Stimulated activated naive CD4-positive, alpha-beta T cell treated with Interleukin-2 at 50 U/mL for 16 hours (primary cell): ENCODE measurements at places on chromosomes 7 and 10.

DNA sequence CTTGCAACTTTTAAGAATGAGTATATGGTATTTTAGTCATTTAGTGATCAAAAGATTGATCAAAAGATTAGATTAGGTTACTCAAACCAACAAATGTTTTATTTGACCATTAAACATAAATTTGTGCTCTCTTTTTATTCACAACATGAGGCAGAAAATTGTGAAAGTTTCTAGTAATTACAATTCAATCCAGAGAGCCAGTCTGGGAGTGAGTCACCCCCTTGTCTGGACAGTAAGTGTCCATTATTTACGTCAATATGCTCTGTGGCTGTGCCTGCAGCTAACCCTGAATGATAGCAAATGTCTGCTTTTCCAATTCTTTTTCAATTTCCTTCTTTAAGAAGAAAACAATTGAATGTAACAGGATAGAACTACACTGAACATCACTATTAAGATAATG, 27.9 kb downstream of the GNG11 start:
- DNase-seq = no peak

- no peak for DNase-seq
These were observed 9.2 kb downstream of the MKX start for GRCh38 chr10:27736396-27736795.

DNA sequence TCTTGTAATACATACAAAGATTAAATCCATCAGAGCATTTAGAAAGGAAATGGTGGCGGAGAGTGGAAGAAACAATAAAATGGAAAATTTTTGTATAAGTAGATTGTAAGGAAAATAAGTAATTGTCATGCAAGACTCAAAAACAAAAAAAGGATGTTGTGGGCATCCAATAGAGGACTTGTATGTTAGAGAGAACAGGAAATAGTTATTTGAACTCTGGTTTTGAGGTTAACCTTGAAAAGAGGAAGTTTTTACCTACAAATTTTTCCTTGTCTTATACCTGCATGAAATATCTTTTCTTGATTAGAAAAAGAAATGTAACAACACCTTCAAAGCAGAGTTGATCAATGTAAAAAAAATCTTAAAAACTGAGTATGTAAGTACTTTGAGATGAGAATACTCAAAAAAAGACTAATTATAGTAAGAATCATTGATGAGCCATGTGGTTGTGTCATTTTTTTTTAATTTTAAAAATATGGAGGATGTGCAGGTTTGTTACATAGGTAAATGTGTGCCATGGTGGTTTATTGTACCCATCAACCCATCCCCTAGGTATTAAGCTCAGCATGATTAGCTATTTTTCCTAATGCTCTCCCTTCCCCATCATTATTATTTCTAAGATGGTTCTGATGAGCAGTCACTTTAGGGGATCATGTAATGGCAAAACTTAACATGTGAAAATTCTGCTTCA, 11.9 kb downstream of the TMEM106B start:
- DNase-seq = no peak

DNA sequence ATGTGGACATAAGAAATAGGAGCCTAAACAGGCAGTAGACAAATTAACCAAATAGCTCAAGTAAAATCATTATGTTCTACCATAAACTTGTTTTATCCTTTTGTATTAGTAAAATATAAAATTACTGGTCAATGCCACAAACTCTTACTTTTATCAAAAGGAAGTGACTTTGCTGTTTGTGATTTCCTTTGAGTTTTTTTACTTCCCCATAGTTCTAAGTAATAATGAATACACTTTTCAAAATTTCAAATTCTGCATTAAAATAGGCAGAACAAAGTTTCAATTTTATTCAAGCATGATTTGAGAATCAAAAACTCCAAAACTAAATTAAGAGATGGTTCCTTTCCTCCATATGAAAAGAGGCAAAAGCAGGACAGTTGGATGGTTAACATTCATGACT, 139.7 kb upstream of the ABCB5 start:
- DNase-seq = no peak

- DNase-seq = no peak
These were observed 33.6 kb upstream of the NPFFR1 start for GRCh38 chr10:70317272-70317942.

GRCh38 chr10:62333988-62334682, 40.0 kb upstream of the ZNF365 start:
- DNase-seq = no peak

DNA sequence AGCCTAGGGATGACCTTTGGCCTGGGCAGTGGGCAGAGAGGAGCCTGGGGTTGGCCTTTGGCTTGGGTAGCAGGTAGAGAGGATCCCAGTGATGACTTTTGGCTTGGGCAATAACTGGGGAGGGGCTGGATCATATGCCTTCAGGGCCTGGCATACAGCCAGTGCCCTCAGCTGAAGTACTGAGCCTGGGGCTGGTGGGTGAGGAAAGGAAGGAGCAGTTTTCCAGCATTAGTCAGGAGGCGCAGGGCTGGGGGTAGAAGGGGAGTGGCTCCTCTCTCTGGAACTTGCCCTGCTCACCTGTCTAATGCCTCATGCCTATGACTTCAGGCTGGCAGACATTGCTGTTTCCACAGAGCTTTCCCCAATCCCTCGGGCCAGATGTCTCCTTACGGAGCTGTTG, 15.2 kb upstream of the COMTD1 start:
- DNase-seq = no peak

- DNase-seq = no peak
These were observed 379.9 kb downstream of the SH2D4B start for GRCh38 chr10:80917636-80918035.

GRCh38 chr10:129552119-129552518, 85.1 kb downstream of the MGMT start:
- no peak for DNase-seq

DNA sequence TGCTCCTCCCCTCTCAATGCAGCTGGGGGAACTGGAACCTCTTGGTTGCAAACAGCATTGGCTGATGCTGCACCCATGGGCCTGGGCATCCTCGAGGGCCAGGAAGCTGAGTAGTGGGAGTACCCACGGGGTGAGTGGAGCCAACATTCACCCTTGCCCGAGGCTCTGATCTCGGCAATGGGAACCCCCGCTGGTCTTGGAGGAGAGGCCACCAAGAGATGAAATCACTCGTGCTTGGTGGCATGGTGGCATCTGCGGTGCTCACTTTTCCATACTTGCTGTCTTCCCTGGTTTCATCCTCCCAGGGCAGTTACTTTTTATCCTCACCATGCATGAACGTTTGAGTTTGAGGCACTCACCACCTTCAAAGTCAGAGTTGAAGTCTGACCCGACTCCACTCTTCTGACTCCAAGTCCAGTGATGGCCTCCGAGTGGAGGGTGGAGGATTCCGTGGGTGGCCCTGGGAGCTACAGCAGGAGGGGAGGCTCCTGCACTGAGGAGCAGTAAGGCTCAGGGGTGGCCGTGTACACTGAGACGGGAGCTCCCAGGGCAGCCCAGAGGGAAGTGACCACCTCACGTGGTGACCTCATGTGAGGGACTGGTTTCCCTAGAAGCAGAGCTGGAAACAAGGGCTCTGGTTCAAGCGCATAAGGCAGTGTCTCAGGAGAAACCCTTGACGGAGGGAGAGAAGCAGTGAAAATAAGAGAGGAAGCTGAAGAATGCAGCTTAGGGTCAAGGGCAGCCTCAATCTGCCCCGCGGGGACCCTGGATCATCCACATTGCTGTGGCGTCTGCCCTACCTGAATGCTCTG, 349.1 kb downstream of the TCERG1L start:
- DNase-seq = no peak

- no peak for DNase-seq
These were observed 12.2 kb upstream of the LGI1 start for GRCh38 chr10:93745408-93746065.

DNA sequence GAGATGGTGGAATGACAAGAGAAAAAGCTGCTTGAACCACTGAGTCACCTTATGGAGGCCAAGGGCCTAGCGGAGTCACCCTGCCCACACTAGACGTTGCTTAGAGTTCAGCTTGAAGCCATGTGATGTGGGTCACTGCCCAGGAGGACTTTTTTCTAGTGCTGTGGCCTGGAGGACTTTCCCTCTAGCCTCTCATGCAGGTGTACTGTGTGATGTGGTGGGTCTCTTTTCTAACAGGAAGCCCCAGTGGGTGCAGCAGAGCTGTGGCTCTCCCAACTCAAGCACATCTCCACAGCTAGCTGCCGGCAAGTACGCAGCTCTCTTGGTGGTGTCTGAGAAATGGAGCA, 13.6 kb downstream of the POR start:
- DNase-seq = no peak

DNA sequence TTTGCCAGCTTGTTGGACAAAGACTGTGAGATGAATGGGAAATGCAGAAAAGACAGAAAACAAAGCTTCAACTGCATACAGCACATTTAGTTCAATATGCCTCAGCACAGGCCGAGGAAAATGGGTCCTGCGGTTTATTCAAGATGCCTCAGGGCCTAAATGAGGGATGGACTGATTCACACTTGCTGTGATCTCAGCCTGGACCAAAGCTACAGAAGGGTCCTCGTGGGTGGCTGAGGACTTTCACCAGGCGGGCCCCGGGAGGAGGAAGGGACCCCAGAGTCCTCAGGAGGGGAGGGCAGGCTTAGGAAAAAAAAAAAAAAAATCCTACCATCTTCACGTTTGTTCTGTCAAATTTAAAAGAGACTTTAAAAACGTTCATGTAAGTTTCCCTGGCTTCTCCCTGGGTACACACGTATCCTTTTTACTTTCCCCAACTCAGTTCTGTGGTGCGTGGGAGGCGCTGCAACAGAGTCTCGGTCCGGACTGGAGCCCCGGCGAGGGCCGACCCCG, 624 bp upstream of the ZNF783 start:
- DNase-seq = no peak

DNA sequence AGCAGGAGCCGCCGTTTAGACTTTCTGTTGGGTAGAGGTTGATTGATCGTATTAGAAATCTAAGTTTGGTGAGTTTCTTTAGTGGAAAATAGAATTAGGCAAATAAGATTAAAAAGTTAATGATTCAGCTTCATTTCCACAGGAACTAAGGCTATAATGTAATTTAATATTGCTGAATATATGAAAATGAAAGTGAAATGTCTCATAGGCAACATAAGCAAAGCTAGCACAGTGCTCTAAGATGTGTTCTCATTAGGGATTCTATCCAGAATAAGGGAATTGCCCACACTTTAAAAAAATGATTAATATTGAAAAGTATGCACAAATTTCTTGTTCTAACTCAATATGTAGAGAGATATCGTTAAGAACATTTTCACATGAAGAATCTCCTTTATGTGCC, 47.0 kb downstream of the SRI start:
- DNase-seq = no peak

GRCh38 chr7:70502117-70502863, 629.7 kb upstream of the GALNT17 start:
- no peak for DNase-seq

- no peak for DNase-seq
These were observed 78.1 kb upstream of the PHYHIPL start for GRCh38 chr10:59098387-59098786.

DNA sequence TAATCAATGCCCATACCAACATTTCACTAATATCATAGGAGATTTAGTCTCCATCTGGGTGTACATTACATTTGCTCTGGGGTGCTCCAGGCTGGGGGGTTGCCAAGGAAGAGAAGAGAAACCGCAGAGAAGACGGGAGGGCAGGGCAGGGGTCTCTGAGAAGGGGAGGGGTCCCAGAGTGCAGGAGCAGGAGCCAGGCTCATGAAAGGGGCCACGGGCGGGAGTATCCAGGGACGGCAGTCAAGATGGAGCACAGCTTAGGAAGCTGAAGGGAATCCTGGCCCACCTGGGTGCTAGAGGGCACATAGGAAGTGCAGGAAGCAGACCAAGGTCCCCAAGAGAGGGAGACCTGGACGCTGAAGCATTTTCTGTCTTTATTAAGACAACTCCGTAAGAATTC, 2.2 kb downstream of the LEP start:
- DNase-seq = no peak
